ENCODE measurements at places on chromosomes 12 and 14. TPM values are rescaled to one million over a fixed set of nuclear protein-coding genes. Genes with fewer than 3 reads are reported as not detected.

Gene SOCS2
- total RNA-seq, result 45.3 TPM

Gene GMPR2
- 60.7 TPM for total RNA-seq

Gene MAPK1IP1L
- 31.8 TPM for total RNA-seq

Gene TMPRSS12
- not detected for total RNA-seq

Gene MUCL1
- not detected for total RNA-seq

Gene GLS2
- 2.2 TPM for total RNA-seq

Gene PLCZ1
- total RNA-seq, result 1.2 TPM

Gene PRB3
- not detected for total RNA-seq

Gene TPPP2
- 1.8 TPM for total RNA-seq

Gene NOVA1
- 14.6 TPM for total RNA-seq

Gene SRRM4
- total RNA-seq, result 0.06 TPM

Gene LYZ
- 115 TPM for total RNA-seq

Gene PCED1B
- total RNA-seq, result 3.3 TPM

Gene RASSF9
- total RNA-seq, result 10.4 TPM

Gene FKBP11
- 11.3 TPM for total RNA-seq

Gene SLC17A8
- 0.23 TPM for total RNA-seq

Gene DPPA3
- not detected for total RNA-seq

Gene SERPINA9
- not detected for total RNA-seq

Gene DAO
- 0.53 TPM for total RNA-seq

Gene KRT78
- total RNA-seq, result not detected

Gene LRTM2
- 0.35 TPM for total RNA-seq

Gene DACT1
- 38.0 TPM for total RNA-seq

Gene KRT75
- total RNA-seq, result not detected

Gene KRT73
- total RNA-seq, result not detected

Gene ACSM4
- total RNA-seq, result not detected

Gene PTPN6
- 21.1 TPM for total RNA-seq

Gene GLT1D1
- total RNA-seq, result 1.8 TPM

Gene OVCH1
- total RNA-seq, result 0.41 TPM

Gene CEBPE
- total RNA-seq, result 1.1 TPM

Gene DPF3
- total RNA-seq, result 7.2 TPM

Gene KRT81
- total RNA-seq, result not detected

Gene DLST
- 72.3 TPM for total RNA-seq

Gene MANSC4
- 0.29 TPM for total RNA-seq

Gene ASCL1
- total RNA-seq, result 0.23 TPM

Gene GXYLT1
- total RNA-seq, result 19.2 TPM

Gene TRIM9
- total RNA-seq, result 1.6 TPM

Gene NDUFB1
- 139 TPM for total RNA-seq

Gene MAP4K5
- total RNA-seq, result 110 TPM

Gene LTB4R
- 6.7 TPM for total RNA-seq

Gene ADGRD1
- total RNA-seq, result 16.8 TPM

All from metanephros (tissue), 2 donors.